ENCODE measurements at places on chromosomes 12 and 14.

- DNase-seq = peak; percentile 47
Measured at GRCh38 chr14:58166005-58166983, 14.3 kb upstream of the ARMH4 start.

DNA sequence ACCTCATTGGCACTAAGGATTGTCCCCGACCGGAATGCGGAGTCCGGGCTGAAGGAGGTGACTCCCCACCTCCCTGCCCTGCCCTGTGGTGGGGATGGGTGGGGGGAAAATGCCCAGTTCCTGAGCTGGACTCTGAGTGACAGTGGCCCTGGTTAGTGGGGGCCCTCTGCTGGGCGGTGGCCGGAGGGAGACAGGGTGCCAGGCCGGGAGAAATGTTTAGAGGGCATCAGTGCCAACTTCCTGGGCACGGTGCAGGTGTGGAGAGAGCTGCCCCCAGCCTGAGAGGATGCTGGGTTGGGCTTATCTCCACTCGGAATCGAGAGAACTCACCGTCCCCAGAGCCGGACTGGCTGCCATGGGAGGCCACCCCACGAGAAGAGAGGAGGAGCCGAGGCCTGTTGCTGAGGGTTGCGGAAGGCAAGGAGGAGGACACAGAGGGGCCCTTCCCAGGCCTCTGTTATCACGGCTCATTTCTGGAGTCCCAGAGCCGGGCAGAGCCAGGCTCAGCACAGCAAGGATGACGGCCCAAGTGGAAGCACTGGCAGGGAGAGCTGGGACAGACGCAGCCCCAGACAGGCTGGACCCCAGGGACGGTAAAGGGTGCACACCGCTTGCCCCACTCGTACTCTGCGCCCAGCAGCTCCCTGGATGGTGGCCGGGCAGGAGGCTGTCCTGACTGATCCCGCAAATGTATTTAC, 156.7 kb downstream of the KIF26A start:
- no peak for DNase-seq

GRCh38 chr12:308511-308910, 45.9 kb upstream of the SLC6A13 start:
- no peak for DNase-seq

DNA sequence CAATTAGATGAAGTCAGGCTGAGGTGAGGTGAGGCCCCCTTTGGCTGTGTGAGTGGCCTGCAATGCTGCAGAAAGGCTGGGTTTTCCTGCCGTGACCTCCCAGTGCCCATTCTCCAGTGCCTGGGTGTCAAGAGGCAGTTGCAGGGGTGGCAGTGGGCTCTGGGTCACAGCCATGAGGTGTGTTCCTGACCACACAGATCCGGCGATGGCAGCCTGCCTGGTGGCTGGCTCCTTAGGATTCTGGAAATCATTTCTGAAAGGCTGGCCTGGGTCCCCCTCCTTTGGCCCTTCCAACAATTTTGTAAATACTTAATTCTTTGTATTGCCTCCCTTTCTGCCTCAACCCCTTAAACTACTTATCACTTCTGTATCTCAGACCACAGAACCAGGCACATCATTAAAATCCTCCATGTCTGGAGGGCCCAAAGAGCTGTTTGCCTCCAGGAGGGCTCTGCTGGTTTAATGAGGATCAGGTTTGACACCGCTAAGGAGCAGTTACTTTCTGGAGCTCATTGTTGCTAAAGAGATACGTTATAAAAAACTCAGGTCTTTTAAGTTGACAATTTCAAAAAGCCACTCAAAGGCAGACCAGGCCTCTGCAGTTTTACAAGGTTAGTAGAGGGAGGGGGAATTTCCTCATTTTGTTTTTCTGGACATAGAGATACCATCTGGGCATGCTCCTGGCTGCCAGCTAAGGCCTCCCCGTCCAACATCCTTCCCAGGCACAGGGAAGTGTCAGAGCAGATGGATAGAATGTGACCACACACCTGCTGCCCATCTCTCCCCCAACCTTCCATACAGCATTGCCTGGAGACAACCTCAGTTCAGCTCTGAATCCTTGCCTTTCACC, 204.4 kb downstream of the FOXN3 start:
- DNase-seq = no peak

- no peak for DNase-seq
Measured at GRCh38 chr14:74532246-74532645, 38.7 kb downstream of the ISCA2 start.

DNA sequence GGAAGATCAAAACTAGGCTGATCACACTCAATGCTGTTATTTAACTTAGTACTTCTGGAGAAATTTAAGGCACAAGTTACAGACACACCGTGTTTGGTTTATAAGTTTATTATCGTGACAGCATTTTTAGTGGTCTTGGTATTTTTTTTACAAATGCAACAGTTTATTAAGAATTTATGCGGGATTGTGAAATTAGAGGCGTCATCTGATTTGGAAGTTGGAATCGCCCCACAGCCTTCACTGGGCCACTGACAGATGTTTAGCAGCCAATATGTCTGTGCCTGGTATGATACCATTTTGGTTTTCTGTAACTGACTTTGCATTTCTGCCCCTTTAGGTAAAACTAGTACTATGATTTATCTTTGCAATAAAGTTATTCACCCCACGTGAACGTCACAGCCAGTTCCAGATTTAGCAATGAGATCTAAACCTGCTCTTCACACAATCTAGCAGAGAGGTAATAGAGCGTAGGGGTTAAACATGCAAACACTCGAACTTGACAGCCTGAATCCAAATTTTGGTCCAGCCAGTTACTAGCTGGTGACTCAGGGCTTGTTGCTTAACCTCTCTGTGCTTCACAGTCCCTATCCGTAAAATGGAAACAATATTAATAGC, 73.2 kb upstream of the SSTR1 start:
- DNase-seq = no peak

DNA sequence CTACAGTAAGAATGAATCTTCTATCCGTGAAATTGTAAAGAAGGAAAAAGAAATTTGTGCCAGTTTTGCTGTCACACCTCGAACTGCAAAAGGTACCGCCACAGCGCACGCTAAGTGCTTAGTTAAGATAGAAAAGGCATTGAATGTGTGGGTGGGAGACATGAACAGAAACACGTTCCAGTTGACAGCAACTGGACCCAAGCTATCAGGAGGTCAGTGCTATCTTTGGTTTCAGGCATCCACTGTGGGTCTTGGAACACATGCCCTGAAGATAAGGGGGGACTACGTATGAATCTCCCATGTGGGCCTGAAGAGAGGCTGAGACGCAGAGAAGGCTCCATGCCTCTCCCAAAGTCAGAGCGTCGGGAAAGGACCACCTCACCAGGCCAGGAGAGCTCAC, 9.8 kb downstream of the IFFO1 start:
- DNase-seq = no peak

GRCh38 chr12:102959391-102959790, 1.9 kb downstream of the ASCL1 start:
- no peak for DNase-seq

GRCh38 chr12:50282721-50283228, 545 bp downstream of the LIMA1 start:
- DNase-seq = no peak

DNA sequence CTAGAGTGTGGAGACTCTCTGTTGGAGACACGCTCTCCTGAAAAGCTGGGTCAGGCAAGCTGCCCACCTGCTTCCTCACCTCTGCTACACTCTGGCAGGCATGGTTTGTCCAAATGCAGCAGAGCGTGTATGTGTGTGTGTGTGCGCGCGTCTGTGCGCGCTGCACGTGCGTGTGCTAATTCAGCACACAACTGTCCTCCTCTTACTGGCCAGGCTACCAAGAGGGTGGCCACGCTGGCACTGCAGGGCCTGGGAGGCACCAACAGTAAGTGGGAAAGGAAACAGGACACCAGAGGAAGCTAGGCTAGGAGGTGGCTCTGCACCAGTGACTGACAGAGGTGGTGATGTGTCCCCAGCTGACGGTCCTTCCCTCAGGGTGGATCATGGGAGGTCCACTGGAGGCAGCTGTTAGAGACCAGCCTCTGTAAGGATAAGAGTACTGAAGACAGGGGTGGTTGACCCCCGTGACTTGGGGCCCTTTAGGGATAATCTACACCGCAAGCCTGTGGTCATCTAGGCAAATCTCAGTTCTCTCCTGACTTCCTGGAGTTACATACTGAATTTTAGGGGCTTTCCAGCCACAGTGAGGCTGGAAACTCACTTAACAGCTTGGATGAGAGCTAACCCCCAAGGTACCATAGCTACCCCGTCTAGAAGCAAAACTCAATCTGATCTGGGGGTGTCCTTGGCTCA, 15.6 kb upstream of the TFCP2 start:
- DNase-seq = no peak

DNA sequence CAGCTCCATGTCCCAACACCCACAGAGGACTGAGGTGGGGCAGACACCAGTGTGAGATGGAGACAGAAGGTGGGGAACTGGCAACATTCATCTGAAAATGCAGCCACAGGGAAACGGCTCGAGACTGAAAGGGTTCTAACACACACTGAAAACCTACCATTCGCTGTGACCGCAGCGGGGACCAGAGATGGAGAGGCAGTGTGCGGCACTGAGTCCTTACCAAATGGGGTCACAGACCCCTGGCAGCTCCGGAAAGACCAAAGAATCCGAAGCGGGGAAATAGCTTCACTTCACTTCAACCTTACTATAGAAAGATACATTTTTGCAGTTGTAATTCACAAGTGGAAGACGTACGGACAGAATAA, 9.6 kb downstream of the BAG5 start:
- no peak for DNase-seq

DNA sequence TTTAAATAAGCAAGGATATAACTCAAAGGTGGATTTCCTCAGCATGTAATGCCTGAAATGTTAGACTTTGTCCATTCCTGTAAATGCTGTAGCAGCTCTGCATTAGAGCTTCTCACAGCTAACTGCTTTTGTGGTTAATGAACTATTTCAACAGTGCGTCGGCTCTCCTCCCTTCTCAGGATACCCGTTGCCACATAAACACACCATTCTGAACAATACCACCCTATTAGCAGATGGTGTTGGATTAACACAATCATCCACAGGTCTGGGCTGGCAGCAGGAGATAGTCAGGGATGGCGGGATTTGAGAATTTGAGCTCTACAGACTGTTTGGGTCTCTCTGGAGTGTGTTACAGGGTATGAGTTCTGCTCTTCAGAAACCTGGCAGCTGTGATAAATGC, 33.5 kb upstream of the C12orf42 start:
- no peak for DNase-seq

DNA sequence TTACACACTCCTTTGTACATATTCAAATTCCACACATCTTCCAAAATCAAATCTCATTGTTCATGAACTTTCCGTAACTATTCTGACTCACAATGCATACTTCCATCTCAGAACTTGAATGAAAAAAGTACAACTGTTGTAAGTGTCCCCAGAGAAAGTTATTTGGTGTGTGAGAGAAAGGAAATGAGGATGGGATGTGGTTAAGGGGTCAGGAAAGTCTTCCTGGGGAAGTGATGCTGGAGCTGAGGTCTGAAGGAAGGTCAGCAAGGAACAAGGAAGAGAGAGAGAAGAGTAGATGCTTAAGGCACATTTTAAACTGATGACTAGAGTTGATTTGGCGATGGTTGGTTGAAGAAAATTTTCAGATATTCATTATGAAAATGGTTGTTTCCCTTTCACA, 340.0 kb upstream of the STXBP6 start:
- DNase-seq = no peak

DNA sequence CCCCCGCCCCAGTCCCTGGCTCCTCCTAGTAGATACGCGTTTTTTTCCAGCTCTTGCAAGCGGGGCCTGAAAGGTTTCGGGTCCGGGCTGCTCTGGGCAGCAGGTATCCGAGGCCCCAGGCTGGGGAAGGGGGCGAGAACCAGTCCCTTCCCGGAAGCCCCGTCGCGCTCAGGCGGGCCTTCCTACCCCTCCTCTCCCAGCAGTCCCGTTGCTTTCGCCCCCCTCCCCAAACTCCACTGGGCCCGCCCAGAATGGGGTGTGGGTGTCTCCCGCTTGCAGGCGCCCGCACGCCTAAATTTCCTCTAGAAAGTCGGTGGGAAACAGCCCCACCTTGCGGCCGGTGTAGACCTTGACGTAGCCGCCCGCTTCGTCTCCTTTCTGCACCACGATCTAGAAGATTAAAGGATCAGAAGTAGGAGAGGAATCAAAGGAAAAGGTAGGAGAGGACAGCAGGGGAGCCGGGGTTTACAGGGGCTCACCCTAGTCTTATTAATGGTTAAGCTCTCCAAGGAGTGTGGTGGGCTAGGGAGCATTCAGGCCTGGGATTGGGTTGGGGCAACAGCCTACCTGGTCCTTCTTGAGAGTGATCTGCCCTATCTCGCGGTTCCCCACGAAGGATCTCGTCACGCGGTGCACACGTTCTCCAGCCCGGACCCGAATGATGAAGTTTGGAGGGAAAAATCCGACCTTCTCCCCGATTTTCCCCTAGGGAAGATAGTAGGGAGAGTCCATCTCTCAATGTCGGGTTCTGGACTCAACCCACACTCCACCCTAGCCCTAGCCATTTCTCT, 7.3 kb downstream of the STAC3 start:
- no peak for DNase-seq

GRCh38 chr12:2633825-2634200, 161.0 kb upstream of the FKBP4 start:
- no peak for DNase-seq

- no peak for DNase-seq
Measured at GRCh38 chr14:105536691-105537579, 10.6 kb downstream of the TMEM121 start.

DNA sequence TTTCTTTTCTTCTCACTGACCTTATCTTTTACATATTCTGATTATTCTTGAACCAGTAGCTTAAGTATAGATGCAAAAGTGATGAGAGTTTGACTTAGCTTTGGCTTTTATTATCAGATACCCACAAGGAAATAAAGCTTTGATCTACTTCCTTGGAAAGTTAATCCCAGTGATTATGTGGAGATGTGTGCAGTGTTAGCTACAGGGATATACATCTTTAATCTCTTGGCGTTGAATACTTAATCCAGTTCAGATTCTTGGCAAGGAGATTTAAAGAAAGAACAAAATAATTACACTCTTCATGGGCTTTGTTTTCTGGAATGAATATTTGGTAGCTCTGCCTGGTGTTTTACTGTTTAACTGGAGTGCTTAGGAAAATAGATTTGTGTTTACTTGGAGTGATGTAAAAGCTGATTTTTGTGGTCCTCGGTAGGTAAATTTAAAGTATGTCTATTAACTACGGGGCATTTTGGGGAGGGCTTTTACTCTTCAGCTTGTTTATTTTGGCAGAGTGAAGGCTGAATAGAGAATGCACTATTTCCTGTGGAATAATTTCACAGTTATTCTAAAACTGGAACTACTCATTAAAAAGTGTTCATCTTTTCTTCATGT, 150.1 kb upstream of the LRIG3 start:
- no peak for DNase-seq

GRCh38 chr12:108717243-108717642, 14.1 kb downstream of the CORO1C start:
- no peak for DNase-seq

GRCh38 chr12:45168976-45169375, 46.9 kb upstream of the ANO6 start:
- no peak for DNase-seq
